ENCODE measurements at places on chromosomes 3 and 15.

GRCh38 chr15:38878026-38878425 lies 313.4 kb upstream of the RASGRP1 start:
- DNase-seq = no peak

GRCh38 chr15:49900903-49901235 lies 218.2 kb downstream of the ATP8B4 start:
- no peak for DNase-seq

- DNase-seq = no peak
Observed at GRCh38 chr15:89101302-89102193, 13.3 kb downstream of the ABHD2 start.

DNA sequence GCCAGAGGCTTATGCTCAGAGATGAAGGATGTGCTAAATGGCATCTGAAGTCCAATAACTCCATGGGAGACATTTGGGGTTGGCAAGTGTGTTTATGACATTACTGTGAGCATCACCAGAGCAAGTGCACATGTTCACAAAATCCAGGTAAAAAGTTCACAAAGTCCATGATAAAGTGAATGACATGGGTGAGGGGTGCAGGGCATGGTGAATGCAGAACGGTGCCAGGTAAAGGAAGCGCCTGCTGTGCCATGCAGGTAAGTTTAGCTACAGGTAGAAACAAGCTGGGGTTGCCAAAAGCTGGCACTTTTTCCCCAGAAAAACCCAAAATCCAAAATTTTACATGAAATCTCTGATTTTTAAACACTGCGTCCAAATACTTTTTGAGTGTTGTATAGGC lies 268.2 kb downstream of the ABHD5 start:
- DNase-seq = no peak

DNA sequence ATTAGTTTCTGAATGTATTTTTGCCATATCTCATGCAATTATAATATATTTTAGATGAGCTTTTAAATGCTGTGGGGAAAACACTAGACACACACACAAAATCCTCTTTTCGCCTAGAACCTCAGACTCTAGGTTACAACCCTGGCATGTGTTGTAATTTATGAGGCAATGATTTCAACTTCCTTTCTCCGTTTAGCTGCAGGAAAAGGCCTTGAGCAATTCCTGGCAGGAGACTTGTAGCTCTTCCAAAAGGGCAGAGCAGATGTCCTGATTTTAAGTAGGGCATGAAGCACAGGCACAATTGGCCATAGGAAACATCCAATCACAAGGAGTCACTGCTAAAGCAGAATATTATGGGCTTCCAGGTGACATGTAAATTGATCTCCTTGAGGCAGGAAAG lies 82.0 kb downstream of the GPR156 start:
- no peak for DNase-seq

DNA sequence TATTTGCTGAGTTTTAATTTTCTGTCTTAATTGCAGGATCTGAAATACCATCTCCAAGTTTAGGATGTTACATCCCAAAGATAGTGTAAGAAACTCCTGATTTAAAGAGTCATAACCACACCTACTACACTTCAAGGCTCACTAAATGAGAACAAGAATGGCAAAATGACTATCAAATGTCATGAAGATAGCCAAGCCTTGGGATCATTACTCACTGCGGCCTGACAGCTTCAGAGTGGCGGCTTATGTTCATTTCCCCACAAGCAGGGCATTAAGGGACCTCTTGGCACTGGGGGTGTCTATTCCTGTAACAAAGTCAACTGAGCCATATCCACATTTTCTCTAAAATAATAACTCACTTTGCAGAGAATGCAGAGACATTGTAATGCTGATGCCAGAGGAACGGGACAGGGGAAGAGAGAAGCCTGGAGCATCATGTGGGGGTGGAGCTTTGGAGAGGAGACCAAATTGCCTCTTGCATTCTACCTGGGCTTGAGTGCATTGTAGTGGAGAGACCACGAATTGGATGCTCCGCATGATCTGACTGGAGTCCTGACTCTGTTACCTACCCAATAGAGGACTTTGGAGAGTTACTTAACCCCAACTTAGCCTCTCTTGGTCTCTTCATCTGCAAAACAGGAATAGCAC lies 219.2 kb downstream of the OPA1 start:
- DNase-seq = no peak

- DNase-seq = no peak
Observed at GRCh38 chr3:48436855-48437254, 3.1 kb downstream of the CCDC51 start.

DNA sequence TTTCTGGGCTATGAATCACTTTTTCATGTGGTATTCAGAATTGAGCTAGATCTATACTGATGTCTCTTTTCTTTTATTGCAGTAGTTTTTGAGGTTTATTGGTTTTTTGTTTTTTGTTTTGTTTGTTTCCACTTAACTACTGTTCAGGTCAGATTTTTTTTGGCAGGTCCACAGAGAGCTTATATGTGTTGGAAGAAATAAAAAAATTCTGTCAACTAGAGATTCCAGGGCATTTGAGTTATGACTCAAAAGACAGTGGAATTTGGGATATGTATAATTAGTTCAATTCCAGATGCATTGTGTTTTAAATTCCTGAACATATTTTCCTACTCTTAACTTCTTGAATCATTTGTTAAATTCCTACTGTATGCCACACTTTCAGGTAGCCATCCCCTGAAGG lies 727.2 kb downstream of the SI start:
- DNase-seq = no peak

- no peak for DNase-seq
Observed at GRCh38 chr3:165545059-165545458, 292.2 kb downstream of the BCHE start.

- DNase-seq = no peak
Observed at GRCh38 chr3:124542214-124542869, 187.9 kb upstream of the UMPS start.

GRCh38 chr3:175397372-175397771 lies 538.2 kb downstream of the NAALADL2 start:
- DNase-seq = no peak

GRCh38 chr3:59502806-59503205 lies 453.0 kb upstream of the CFAP20DC start:
- no peak for DNase-seq

- no peak for DNase-seq
Observed at GRCh38 chr3:14448756-14449727, 46.6 kb downstream of the SLC6A6 start.

GRCh38 chr3:168091941-168092340 lies 3.8 kb downstream of the GOLIM4 start:
- DNase-seq = no peak

- DNase-seq = no peak
Observed at GRCh38 chr3:129289201-129289921, 10.7 kb downstream of the HMCES start.

GRCh38 chr15:100570275-100570674 lies 31.7 kb downstream of the LINS1 start:
- DNase-seq = no peak

DNA sequence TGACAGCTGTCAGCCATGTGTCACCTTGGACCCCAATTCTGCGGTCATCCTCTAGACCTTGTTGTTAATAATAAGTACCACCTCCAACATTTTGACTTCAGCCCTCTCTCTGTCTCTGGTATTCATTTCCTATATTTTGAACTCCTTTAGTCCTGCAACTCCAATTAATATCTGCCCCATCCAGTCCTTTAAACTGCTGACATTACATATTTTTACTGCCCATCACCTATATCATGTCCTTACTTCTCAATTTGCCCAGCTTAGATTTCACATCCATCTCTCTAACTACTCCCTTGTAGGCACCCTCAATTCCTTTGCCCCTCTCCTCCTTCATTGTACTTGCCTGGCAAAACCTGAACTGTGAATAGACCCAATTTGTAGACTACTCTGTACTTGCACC lies 73.5 kb downstream of the SCN10A start:
- DNase-seq = no peak

GRCh38 chr3:180278583-180279188 lies 241.9 kb upstream of the PEX5L start:
- DNase-seq = no peak

GRCh38 chr3:187210091-187210490 lies 12.8 kb downstream of the RTP1 start:
- no peak for DNase-seq

- peak; percentile 96 for DNase-seq
Observed at GRCh38 chr15:80989518-80990478, at the start of gene MESD. TSS of gene MESD (minus strand) at chr15:80989819. CDS start at chr15:80989791, 28 bp downstream.

GRCh38 chr3:123310741-123311140 lies 109.0 kb downstream of the SEC22A start:
- DNase-seq = no peak

DNA sequence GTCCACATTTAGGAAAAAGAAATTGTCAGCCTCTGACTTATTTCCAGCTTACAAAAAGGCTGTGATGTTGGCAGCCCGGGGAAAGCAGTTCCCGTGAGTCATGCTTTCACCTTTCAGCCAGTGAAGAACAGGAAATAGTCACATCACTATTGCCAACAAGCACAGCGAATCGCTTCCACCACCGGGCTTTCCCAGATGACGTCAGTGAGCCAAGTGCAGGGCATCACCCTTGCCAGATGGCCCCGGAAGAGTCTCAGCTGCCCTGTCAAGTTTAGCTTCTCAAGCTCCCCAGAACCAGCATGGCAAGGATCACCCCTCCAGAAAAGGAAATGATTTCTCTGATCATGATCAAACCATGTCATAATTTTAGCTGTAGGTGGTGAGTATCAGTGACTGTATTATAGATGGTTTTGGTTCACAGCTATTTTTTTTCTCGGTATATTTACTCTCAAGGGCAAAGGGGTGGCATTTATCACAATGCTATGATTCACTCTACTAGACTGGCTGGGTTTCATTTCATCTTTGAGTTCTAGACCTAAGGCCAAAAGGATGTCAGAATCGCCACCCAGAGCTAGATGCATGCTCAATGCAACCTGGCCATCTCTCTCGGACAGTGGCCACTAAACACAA lies 32.9 kb downstream of the B3GNT5 start:
- DNase-seq = peak; percentile 59

- DNase-seq = no peak
Observed at GRCh38 chr3:46130631-46131310, 77.3 kb downstream of the CCR1 start.

DNA sequence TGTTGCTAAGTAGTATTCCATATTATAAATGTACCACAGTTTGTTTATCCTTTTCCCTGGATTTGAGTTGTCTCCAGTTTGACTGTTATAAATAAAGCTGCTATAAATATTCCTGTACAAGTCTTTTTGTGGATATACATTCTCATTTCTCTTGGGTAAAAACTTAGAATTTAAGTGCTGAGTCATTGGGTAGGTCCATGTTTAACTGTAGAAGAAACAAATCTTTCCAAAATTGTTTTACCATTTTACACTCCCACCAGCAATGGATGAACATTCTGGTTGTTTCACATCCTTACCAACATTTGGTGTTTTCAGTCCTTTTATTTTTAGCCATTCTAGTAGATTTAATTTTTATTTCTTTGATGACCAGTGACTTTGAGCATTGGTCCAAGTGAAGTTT lies 74.0 kb upstream of the TNFAIP8L3 start:
- DNase-seq = no peak

- no peak for DNase-seq
Observed at GRCh38 chr15:36858423-36858822, 241.9 kb downstream of the MEIS2 start.

DNA sequence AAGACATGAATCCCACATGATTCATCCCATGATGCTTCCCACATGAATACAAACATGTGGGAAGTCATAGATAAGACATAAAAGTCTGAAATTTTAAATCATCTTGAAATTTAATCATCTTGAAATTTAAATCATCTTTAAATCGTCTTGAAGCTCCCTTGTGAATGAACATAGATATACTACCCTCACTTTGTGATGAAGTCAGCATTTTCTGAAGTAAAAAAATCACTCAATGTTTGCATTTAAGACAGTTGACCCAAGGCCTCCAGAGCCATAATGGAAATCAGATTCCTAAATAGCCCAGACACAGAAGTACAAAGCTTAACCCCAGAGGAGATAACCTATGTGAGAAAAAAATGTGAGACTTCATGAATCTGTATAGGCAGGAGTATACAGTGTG lies 279.4 kb downstream of the ZBBX start:
- DNase-seq = no peak

- DNase-seq = no peak
Observed at GRCh38 chr3:30694668-30695067, 88.3 kb downstream of the TGFBR2 start.

DNA sequence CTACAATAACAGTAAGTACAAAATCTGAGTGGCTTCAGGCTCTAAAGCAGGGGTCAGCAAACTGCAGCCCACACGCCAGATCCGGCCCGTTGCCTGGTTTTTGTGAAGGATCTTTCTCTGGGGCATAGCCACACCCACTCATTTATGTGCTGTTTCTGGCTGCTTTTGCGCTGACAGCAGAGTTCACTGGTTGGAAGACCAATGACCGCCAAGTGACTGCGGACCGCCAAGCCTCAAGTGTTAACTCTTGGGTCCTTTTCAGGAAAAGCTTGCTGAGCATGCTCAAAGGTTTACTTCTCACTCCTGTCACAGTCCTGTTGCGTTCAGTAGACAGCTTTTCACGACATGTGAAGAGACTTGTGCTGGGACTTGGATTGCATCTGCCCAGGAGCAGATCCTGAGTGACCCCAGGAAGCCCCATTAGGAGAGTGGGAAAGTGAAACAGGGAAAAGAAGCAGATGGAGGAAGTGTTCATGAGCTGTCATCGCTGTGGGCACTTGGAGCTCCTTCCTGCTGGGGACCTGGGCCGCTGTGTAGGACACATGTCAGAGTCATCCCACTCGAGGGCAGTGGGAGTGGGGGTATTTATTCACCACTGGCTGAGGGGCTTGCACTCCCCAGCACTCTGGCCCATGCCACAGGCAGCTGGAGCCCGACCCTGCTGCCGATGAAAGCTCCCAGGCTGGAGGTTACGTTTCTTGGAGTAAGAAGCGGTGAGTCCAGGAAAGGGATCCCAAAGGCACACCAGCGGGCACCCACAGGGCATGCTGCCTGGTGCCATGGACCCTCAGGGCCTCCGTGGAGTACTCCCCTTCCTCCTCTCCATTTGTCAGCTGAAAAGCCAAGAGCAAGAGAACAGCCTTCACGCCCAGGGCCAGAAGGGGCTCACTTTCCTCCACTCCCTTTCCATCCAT lies 249.1 kb downstream of the PLCL2 start:
- no peak for DNase-seq

- DNase-seq = no peak
Observed at GRCh38 chr3:19717736-19718135, 216.3 kb downstream of the EFHB start.

DNA sequence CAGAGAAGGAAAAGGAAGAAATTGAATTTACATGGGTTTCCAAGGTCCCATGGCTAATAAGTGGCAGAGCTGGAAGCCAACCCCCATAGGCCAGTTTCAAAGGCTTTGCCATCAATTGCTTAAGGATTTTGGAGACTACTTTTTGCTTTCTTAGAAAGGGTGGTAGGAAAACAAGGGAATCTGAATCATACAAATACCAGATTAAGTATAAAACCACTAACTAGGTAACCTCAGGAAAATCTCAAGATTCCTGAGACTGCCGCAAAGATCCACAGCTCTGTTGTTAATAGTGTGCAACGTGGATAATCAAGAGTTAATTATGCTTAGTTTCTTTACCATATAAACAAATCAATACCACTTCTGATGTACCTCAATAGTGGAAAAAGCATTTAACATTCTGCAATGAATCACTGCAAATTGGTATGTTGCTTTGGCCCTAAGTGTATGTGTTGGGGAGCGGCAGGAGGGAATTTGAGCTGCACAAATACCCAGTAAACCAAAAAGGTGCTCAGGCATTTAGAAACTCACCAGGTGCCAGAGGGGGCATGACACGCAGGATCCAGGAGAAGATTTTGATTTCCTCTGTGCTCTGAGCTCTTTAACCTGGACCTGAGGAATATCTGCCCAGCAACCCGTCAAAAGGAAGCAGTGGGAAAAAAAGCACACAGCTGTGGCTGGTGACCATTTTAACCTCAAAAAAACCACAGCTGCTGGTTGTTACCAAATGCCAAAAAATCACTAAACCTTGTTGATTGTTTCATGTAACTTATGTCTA lies 22.0 kb downstream of the AADAC start:
- DNase-seq = no peak
